Stimulated activated CD4-positive, alpha-beta T cell treated with anti-CD3 and anti-CD28 coated beads, Interleukin-4, amount 100 ng/mL, for 48 hours (primary cell): ENCODE measurements at places on chromosomes 11 and 22.

- no peak for DNase-seq
These were observed 53.8 kb downstream of the HIRA start for GRCh38 chr22:19377565-19378343.

- no peak for DNase-seq
These were observed 18.5 kb upstream of the BAIAP2L2 start for GRCh38 chr22:38129021-38129420.

DNA sequence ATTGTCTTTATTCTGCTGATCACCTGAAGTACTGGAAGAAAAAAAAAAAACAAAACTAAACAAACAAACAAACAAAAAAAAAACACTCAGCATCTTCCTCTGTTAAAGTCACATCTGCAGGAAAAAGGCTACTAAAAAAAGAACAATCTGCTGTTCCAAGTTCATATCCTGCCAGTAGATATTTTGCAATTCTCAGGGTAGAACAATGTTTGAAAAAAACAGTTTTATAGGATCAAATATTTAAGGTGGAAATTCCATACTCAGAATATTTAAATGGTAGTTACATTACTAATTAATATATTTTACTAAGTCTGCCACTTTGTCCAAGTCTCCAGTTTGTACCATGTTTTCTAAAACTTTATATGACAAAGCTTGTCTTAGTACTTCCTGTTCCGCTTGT is 175.2 kb downstream of the SBF2 start:
- no peak for DNase-seq

DNA sequence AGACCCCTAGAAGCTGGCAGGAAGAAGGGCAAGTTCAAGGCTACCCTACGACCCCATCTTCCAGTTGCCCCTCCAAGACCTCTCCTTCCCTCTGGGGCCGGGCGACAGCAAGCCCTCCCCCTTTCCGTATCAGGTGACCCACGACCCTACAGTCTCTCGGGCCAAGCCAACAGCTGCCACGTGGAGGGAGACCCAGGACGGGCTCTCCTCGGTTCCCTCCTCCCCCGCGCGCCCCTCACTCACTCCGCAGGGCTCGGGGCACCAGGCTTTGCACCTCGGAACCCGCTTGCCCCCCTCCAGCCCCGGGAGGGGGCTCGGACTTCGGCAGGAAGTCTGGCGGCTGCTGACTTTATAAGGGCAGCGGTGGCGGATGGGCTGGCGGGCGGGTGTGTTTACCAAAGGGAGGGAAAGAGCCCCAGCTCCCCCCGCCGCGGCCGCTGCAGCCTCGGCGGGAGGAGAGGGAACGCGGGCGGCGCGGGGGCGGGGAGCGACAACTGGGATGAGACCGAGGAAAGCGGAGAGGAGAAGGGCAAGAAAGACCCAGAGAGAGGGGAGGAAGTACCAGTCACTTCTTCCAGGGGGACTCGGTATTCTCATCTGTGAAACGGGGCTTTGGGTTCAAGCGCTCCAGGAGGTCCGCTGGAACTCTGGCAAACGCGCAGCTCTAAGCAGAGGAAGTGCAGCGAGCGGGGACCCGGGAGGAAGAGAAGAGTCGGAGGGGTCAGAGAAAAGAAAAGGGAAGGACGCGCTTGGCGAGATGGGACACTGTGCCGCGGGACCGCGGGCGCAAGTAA is 767 bp downstream of the SLC43A1 start:
- peak; percentile 45 for DNase-seq

- DNase-seq = no peak
These were observed 489.6 kb downstream of the MN1 start for GRCh38 chr22:27311698-27312550.

DNA sequence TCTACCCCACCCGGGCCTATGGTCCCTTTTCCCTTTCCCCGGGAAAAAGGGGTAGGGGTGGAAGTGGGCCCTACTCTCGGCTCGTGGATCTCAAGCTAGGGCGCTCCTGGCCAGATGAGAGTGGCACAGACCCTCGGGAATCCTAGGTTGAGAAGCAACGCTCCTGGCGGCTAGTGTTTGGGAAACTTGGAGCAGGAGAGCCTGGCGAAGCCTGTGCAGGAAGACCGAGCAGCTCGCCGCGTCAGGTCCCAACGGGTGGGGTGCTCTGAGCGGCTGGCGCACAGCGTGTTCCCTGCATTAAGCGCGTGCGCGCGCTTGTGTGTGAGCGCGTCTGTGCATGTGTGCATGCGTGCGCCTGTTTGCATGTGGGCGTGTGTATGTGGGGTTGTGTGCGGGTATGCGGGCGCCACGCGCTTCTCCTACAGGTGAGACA is 7.1 kb upstream of the FLI1 start:
- peak; percentile 34 for DNase-seq

DNA sequence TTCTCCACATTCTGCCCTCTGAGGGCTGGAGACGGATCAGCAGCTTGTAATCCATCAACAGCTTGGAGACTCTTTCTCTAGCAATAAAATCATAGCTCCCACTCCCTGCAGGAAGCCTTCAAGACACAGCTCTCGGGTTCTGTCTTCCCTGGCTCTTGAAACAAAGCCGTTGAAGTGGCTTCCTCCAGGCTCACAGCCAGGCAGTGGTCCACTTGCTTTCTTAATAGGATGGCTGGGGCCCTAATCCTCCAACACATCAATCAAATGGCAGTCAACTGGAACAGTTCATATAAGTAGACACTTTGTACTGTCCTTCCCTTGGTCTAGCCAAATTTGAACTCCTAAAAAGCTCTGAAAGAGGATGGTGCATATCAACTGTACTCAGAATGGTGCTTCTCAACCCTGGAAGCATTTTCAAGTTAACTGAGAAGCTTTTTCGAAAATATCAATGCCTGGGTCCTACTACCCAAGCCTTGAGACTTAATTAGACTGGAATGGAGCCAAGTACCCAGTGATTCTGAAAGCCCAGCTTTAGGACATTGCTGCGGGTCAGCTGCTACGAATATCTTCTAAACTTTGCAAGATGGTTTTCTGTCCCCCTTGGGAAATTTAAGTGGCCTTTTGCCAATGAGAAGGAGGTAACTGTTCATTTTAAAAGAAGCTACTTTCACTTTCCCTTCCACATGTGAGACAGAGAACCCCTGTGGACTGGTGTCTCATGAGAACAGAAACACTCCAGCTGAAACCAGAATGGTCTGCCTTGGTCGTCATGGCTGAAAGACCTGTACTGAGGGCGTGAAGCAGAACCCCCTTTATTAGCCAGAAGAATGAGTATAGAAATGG is 74.7 kb downstream of the SC5D start:
- DNase-seq = no peak

DNA sequence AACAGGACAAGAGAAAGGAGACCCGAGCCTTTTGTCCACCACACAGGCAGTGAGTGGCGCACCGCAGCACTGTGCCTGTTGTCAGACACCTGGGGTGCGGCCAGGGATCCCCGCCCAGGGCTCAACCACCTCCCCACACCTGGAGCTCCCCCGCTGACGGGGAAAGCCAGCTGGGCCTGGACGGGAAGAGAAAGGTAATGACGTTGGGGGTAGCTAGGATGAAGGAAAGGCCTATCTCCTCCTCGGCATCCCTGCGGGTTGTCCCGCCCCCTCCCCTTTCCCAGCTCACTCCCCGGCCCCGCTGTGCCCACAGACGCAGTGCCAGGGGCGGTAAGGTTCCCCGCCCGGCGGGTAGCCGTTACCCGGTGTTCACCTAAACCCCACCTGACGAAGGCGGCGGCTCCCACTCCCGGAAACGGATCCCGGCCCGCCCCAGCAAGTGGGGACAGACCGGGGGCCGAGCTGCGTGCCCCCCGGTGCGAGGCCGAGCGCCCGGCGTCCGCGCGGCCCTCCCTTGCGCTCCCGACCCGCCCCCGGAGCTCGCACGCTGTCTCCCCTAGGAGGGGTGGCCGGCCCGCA is 495 bp downstream of the HYOU1 start:
- DNase-seq = peak; percentile 15

DNA sequence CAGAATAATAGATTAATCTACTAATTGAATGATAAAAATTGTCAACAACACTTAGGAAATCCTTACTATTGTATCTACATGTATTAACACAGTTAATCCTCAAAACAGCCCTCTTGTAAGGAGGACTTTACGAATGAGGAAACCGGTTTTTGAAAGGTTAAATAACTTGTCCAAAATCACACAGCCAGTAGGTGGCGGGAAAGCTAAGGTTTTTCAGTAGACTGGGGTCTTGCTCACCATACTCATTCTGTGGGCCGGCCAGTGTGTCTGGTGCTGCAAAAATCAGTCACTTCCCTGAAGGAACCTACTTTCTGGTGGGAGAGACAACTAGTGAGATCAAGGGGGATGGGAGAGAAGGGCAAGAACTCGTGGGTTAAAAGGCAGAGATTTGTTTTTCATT is 3.8 kb downstream of the DCPS start:
- DNase-seq = no peak

DNA sequence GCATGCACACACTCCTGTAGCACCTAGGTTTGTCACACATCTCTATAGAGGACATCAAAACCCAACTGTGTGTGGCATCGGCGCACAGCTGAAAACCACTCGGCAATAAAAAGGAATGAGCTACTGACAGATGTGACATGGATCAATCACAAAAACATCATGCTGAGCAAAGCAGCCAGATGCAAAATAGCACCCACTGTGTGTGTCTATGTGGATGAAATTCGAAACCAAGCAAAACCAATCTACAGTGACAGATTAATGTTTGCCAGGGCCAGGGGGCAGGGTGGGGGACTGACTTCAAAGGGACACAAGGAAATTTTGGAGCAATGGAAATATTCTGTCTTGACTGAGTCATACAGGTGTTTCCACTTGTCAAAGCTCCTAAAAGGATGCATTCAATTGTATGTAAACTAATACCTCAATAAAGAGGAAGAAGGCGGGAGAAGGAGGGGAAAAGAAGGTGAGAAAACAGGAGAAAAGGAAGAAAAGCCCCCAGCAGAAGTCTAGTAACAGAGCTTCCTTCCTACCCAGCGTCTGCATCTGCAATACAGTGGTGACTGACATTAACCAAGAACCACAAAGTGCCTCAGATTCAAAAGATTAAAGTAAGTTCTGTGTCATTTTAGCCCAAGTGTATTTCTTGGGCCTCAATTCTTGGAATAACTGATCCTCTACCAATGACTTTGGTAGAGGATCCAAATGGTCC is 49.8 kb downstream of the PACSIN2 start:
- peak; percentile 45 for DNase-seq

GRCh38 chr11:33779849-33780528 is 5.7 kb upstream of the FBXO3 start:
- DNase-seq = no peak

GRCh38 chr11:32566517-32566916 is 17.1 kb upstream of the EIF3M start:
- DNase-seq = no peak

DNA sequence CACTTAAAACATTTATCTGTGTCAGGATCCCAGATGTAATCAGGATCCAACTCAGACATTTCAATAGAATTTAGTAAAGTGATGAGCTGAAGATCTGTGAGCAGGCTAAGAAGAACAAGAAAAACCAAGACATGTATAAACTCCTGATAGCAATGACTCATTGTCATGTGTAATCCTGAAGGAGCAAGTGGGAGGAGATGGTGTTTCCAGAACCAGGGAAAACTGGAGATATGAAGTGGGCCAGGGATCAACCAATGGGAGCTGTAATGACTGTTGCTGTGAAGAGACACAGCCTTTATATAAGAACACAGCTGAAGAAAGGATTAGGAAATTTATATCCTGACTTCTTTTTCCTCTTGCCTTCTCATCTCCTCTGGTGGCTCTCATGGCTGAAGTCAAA is 682.5 kb upstream of the ARHGAP42 start:
- no peak for DNase-seq

- DNase-seq = no peak
These were observed 53.7 kb downstream of the HIPK3 start for GRCh38 chr11:33310720-33311500.

GRCh38 chr11:115545581-115546210 is 41.5 kb upstream of the CADM1 start:
- DNase-seq = no peak

DNA sequence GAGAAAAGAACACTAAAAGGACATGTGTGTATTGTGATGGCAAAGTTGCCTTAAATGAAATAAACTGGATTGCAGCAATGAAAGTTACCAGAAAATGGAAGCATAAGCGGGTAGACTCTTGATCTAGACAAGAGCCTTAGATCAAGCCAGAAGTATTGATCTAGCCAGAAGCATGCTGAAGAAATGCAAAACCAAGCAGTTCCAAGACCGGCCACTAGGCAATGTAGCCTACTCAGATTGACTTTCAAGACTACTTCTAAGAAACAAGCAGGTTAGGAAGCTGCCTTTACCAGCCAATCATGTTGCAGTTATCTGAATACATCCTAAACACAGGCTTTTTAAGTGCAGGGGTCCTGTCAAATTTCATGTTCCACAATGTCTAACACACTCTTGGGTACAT is 54.6 kb downstream of the KCNA4 start:
- DNase-seq = no peak

DNA sequence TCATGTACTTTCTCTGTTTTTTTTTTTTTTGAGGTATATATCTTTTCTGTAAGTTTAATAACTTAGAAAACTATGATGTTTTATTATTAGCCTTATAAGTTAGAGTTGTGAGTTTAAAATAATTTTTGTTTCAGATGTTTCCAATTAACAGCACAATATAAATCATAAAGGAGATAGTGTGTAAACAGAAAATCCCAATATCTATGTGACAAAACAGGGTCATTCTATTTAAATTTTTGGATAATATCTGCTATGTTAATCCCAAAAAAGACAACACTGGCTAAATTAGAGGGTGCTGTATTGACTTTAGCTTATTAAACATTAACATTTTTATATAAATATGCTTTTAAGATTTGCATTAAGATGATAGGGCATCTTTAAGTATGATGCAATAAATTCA is 318.1 kb upstream of the CTSC start:
- DNase-seq = no peak

DNA sequence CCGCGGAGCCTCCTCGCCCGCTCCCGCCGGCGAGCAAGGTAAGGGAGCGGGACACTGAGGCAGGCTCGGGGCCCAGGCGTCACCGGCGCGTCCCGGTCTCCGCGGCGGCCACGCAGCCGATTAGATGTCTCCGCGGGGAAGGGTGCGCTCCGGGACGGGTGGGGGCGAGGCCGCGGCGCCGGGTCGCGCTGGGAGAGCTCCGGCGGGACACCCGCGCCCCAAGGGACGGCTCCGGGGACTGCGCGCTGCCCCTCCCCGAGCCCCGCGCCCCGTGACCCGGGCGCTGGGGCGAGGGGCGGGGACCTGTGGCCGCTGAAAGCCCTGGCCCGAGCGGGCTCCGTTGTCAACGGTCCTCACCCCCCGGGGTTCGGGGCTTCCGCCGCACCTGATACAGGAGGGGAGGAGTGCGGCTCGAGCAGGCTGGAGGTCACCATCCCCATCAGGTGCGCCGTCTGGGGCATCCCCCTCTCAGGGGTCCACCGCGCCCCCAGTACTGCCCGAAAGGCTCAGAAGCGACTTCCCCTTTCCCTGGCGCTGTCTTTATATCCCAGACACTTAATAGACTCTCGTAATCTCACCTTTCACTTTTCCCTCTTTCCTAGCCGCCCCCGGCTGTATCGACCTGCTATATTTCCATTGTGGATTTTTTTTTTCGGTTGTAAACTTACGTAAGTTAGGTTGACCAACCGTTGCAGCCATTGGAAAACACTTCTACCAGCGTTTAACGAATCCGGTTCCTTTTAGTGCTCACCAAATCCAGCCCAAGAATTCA is 573 bp downstream of the PPFIA1 start:
- DNase-seq = peak; percentile 29
